ENCODE measurements at places on chromosomes 7 and 10.

GRCh38 chr7:138167869-138168296 lies 91.6 kb downstream of the AKR1D1 start:
- DNase-seq: no peak

- no peak for DNase-seq
These were observed 72.4 kb upstream of the EBF3 start for GRCh38 chr10:130036296-130037065.

GRCh38 chr10:56057860-56058259 lies 303.2 kb downstream of the ZWINT start:
- DNase-seq: no peak

GRCh38 chr10:45000752-45001380 lies at the start of gene ZNF22:
TSS of gene ZNF22 (plus strand) at chr10:45000923. CDS start at chr10:45003369, 2,446 bp downstream.
- DNase-seq: no peak

GRCh38 chr7:105024734-105025133 lies 10.7 kb downstream of the KMT2E start:
- no peak for DNase-seq

GRCh38 chr10:80459047-80459865 lies 5.1 kb downstream of the TSPAN14 start:
- no peak for DNase-seq

- no peak for DNase-seq
These were observed 747 bp downstream of the GDI2 start for GRCh38 chr10:5812283-5813090.

DNA sequence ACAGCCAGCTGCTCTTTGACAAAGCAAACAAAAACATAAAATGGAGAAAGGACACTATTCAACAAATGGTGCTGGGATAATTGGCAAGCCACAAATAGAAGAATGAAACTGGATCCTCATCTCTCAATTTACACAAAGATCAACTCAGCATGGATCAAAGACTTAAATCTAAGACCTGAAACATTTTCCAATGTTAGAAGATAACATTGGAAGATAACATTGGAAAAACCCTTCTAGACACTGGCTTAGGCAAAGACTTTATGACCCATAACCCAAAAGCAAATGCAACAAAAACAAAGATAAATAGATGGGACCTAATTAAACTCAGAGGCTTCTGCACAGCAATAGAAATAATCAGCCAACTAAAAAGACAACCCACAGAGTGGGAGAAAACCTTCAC lies 425.7 kb upstream of the SEMA3D start:
- DNase-seq: no peak

DNA sequence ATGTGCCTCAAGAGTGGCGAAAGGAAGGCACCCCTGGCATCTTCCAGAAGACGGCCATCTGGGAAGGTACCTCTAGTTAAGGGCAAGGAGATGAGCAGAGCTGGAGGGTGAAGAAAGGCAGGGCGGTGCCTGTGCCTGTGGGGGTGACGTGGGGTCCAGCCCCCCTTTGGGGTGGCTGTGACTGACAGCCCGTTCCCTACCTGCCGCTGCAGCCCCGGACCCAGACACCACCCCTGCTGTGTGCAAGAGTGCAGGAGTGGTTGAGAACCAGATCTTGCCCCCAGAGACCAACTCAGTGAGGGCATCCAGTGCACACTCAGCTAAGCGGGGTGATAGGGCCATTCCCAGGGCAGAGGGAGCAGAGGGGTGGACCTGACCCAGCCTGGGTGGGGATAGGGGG lies 4.3 kb upstream of the MUC17 start:
- no peak for DNase-seq

- peak; percentile 14 for DNase-seq
These were observed 789.0 kb downstream of the PHTF2 start for GRCh38 chr7:78587443-78588044.

DNA sequence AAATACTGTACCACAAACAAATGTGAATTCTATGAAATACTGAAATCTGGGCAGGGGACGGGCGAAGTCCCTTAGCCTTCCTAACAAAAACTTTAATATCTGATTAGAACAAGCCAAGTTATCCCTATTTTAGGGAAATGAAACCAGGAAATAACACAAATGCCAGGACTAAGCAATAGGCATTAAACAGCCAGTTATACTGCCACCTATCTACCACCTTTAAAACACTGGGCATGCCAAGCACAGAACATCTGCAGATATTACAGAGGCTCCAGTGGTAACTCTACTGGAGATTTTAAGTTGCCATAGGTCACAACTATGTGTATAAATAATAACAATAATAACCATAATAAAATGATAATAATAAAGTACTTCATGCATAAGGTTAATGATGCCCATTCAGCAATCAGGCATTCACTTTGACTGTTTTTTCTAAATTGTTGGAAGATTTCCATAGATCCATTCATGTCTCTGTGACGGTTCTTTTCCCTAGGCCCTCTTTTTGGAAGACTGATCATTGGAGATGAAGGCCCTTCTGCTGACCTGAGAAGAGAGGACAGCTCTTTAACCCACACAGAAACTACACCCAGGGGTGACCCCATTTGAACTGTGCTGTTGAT lies 195.7 kb downstream of the CACNA2D1 start:
- no peak for DNase-seq

GRCh38 chr10:73723516-73723915 lies 20.7 kb upstream of the SEC24C start:
- DNase-seq: no peak

DNA sequence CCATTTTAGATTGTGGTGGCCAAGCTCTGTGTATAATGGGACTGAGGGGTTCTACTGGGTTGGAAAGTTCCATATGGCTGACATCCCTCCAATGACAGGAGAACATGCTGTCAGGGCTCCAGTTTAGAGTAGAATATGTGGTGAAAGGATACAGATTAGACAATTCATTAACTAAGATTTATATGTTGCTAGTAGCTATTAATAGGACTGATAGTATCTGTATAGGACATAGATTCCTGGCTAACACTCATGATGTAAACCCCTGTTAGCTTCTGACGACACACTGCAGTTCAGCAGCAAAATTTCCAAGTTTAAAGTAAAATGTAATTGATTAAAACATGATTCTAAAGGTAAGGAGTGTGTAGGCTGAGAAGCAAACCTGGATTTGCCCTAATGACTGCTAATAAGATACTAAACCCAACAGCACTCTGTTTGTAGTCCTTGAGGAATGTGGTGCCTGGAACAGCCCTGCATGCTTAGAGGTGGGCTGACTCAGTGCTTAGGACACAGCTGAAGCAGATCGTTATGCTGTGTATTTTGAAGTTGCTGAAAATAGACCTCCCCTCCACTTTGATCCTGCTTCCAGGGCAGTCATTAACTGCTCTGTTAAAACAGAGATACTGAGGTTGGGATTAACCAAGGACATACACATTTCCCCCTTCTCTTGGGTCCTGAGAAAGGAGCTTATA lies 1129.6 kb downstream of the SORCS3 start:
- no peak for DNase-seq

DNA sequence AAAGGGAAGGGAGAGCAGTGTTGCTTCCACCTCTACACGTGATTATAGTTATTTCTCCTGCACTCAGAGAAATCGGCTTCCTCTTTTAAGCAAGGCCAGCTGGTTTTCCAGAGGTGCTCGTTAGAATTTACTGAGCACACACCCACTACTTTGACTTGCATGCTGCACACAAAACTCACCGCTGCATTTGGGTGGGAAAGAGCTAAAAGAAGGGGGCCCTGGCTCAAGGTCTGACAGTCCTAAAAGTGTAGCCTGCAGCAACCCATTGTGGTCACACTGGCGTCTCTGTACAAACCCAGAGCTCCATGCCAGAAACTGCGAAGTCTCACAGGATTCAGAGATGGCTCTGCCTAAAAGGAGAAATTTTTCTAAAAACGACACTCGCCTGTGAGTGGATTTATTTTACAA lies 133.7 kb downstream of the SLC25A13 start:
- DNase-seq: no peak

DNA sequence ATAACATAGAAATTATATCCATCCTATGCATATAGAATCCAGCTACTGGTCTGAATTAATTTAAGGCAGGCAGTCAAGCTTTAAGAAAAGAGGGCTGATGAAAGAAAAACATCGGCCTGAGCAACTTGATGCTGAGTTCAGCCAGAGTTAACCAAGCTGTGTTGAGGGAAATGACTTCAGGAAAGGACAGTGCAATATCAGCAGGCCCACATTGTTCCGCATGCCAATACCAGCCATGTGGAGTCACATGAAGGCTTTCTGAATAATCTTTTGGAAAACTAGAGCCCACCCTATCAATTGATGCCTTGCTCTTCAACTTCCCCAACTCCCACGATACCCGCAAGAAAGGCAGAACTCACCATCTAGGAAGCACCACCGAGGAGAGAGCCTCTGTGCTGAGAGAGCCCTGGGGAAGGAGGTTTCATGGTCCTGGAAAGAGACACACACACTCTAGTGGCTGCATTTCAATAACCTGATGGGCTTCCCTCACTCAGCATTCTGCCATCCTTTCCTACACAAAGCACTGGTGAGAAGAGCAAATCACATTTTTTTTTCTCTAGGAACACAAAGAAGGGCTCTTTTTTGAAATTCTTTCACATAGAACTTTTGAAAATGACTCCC lies 125.8 kb upstream of the PTN start:
- DNase-seq: no peak

DNA sequence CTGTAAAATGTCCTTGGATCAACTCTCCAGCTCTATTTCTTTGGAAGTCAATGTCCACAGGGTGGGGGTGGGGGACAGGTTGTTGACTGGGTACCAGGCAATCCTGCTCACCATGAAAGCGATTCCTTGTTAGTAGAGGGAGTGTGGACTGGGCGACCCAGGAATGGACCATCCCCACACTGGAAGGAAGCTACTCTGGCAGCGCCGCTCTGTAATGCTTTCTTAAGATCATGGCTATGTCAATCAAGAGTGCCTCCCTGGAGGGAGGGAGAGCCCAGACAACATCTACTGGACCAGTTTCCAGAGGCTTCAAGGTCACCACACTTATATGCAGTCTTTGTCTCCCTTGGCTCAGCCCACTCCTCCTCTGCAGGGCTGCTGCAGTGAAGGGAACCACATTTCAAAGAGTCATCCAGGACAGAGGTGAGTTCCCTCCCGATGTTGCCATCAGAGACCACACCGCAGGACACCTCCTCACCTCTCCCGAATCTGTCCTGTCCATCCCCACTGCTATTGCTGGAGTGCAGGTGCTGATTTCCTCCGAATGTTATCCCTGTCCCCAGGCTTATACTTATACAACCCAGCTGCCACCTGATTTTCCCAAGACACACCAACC lies 6.9 kb downstream of the GIMAP5 start:
- DNase-seq: no peak

GRCh38 chr7:117123311-117123926 lies 170.1 kb downstream of the ST7 start:
- DNase-seq: peak; percentile 98

DNA sequence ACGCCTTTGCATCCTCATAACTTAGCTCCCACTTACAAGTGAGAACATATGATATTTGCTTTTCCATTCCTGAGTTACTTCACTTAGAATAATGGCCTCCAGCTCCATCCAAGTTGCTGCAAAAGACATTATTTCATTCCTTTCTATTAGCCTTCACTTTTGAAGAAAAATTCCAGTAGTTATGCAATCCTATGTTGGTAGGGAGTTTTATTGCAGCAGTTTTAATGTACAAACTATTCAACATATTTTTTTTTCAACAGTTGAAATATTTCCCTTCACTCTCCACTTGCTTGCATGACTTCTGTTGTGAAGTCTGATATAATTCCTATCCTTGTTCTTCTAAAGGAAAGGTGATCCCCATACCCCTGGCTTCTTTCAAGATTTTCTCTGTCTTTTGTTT lies 27.3 kb upstream of the ARHGAP22 start:
- no peak for DNase-seq

GRCh38 chr10:71250842-71251241 lies 38.5 kb downstream of the UNC5B start:
- DNase-seq: no peak

GRCh38 chr7:80583901-80584300 lies 54.5 kb upstream of the CD36 start:
- no peak for DNase-seq

Measured in LNCaP clone FGC (cell line).